A549 treated with dexamethasone at 1 μM for 4 hours (cell line): ENCODE measurements at places on chromosomes 3 and 15. TPM values are rescaled to one million over a fixed set of nuclear protein-coding genes. Genes with fewer than 3 reads are reported as not detected.

STRC gene
- 0.04 to 0.15 TPM (median 0.08 TPM) in 5 replicates for total RNA-seq

ATP13A5 gene
- not detected in 5 replicates for total RNA-seq

ZPLD1 gene
- total RNA-seq = not detected in 5 replicates

FRG2C gene
- total RNA-seq = 0.03 to 0.06 TPM (median 0.05 TPM) in 3 of 5 replicates, not detected in the others

CALML4 gene
- 5.9 to 9.6 TPM (median 8.6 TPM) in 5 replicates for total RNA-seq

SCAANT1 gene
- total RNA-seq = not detected in 5 replicates

NTRK3 gene
- 16.4 to 27.2 TPM (median 22.9 TPM) in 5 replicates for total RNA-seq

SI gene
- not detected in 5 replicates for total RNA-seq

XCR1 gene
- not detected in 5 replicates for total RNA-seq

CHRM5 gene
- total RNA-seq = 0.04 TPM in 1 of 5 replicates, not detected in the others

POPDC2 gene
- total RNA-seq = 0.13 to 0.95 TPM (median 0.23 TPM) in 5 replicates

OR4F6 gene
- total RNA-seq = not detected in 5 replicates

EOMES gene
- 0.36 to 0.84 TPM (median 0.69 TPM) in 5 replicates for total RNA-seq

CAPN7 gene
- 23.5 to 29.0 TPM (median 28.2 TPM) in 5 replicates for total RNA-seq

LRRC31 gene
- not detected in 5 replicates for total RNA-seq

FOXL2NB gene
- 0.56 to 1.8 TPM (median 1.2 TPM) in 5 replicates for total RNA-seq

KCNMB3 gene
- total RNA-seq = 0.90 to 1.5 TPM (median 1.3 TPM) in 5 replicates

DLEC1 gene
- total RNA-seq = 0.04 to 0.05 TPM in 2 of 5 replicates, not detected in the others

NR2E3 gene
- 0.09 to 0.41 TPM (median 0.23 TPM) in 5 replicates for total RNA-seq

VPS13C gene
- total RNA-seq = 10.0 to 15.2 TPM (median 12.2 TPM) in 5 replicates

ATP2B2 gene
- 0.05 to 0.14 TPM (median 0.13 TPM) in 5 replicates for total RNA-seq

MUC20 gene
- total RNA-seq = 0.08 to 1.2 TPM (median 0.74 TPM) in 5 replicates

ZNF621 gene
- total RNA-seq = 5.8 to 9.3 TPM (median 7.5 TPM) in 5 replicates

LSAMP gene
- total RNA-seq = 0.01 to 0.47 TPM (median 0.19 TPM) in 5 replicates

RPL14 gene
- total RNA-seq = 644 to 754 TPM (median 665 TPM) in 5 replicates

PLA2G4D gene
- not detected in 5 replicates for total RNA-seq

ARPIN gene
- 10.3 to 14.4 TPM (median 13.8 TPM) in 5 replicates for total RNA-seq

ACTC1 gene
- total RNA-seq = 0.18 to 0.54 TPM (median 0.35 TPM) in 5 replicates

RASSF1 gene
- total RNA-seq = 15.1 to 17.6 TPM (median 17.2 TPM) in 5 replicates

TEX55 gene
- not detected in 5 replicates for total RNA-seq

DUOX1 gene
- total RNA-seq = 0.02 to 0.04 TPM in 2 of 5 replicates, not detected in the others

FBXW12 gene
- total RNA-seq = not detected in 5 replicates

HCLS1 gene
- total RNA-seq = 0.08 to 0.15 TPM (median 0.11 TPM) in 4 of 5 replicates, not detected in the other

PIGZ gene
- total RNA-seq = 0.97 to 1.7 TPM (median 1.6 TPM) in 5 replicates

ZNF620 gene
- 1.7 to 2.0 TPM (median 1.8 TPM) in 5 replicates for total RNA-seq

ZIC4 gene
- not detected in 5 replicates for total RNA-seq

IQCF5 gene
- total RNA-seq = not detected in 5 replicates

SPESP1 gene
- not detected in 5 replicates for total RNA-seq

DNAH12 gene
- 0.01 to 0.18 TPM (median 0.07 TPM) in 5 replicates for total RNA-seq
